ENCODE measurements at places on chromosomes 2 and 18.

DNA sequence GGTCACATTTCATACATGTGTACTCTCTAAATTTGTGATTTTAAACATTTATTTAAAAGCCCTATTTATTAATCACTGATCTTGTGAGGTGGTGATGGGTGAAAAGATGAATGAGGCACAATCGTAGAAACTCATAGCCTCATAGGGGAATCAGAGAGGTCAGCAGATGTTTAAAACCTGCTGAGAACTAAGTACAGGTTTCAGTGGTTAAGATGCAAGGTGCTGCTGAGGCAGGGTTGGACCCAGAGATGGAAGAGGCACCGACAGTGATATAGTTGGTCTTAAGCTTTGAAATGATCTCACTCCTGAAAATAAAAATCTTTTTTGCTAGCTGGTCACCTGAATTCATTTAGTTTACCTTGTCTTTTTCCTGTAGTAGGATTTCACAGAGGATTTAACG, 49.6 kb downstream of the LINC00305 start:
- no peak for DNase-seq

GRCh38 chr2:158667586-158667985, 127.5 kb upstream of the DAPL1 start:
- DNase-seq: no peak

GRCh38 chr2:18674309-18674708, 84.9 kb upstream of the NT5C1B start:
- no peak for DNase-seq

GRCh38 chr2:5594249-5594695, 97.9 kb upstream of the SOX11 start:
- no peak for DNase-seq

DNA sequence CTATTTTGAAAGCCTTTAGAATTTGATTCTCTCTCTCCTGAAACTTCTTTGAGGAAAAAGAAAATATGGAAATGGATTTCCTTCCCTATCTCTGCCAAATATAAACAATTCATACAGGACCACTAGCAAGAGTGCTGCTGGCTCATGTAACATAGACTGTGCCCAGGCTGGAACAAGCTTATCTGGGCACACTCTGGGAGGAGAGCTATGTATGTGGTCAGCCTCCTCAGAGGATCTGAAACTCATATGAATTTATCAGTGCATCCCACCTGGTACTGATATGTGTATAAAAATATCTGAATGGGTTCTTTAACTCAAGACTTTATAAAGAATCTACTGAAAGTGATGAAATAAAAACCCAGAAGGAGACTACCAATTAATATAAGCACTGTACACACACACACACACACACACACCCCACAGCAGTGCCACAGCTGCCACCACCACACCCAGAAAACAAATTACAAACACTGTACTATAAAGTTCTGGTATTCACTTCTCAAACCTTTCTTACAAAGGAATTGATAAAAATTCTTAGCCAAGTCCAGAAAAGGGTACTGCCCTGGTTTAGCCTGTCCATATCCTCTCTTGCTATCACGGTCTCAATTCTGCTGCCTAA, 115.6 kb downstream of the IRS1 start:
- DNase-seq: no peak

GRCh38 chr2:98485453-98485755, 40.7 kb downstream of the INPP4A start:
- DNase-seq: no peak

- DNase-seq: no peak
Observed at GRCh38 chr2:12733846-12734245, 17.1 kb downstream of the TRIB2 start.

DNA sequence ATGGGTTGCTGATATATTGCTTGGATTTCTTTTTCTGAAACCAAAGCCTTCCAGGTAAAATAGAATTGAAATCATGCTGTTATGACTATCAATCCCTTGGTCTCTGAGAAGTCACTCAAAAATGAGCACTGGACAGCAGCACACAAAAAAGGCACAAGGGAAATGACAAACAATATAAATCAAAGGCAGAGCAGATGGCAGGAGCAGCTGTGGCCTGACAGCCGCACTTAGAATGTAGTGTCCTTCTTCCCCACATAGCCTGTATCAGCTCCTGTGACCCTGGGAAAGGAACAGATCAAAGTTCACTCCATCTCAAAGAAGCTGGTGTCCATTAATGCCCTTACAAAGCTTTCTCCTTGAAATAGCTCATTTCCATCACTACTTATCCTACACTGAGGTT, 326.7 kb downstream of the SUCLG1 start:
- no peak for DNase-seq

GRCh38 chr2:137262594-137262993, 497.2 kb downstream of the THSD7B start:
- no peak for DNase-seq

DNA sequence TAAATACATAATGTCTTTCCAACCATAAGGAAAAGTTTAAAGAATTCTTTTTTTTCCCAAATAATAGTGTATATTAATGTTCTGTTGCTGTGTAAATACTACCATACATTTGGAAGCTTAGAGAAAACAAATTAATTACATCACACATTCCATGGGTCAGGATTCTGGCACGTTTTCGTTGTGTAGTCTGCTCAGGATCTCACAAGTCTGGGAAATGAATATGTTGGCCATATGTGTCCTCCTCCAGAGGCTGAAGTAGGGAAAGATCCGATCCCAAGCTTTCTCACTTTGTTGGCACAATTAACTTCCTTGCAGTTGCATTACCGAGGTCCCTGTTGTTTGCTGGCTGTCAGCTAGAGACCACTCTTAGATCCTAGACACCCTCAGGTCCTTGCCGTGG, 83.9 kb downstream of the RPRM start:
- DNase-seq: no peak

- DNase-seq: no peak
Observed at GRCh38 chr2:60536746-60537145, 16.7 kb downstream of the BCL11A start.

GRCh38 chr2:125169022-125169763, 1144.1 kb downstream of the CNTNAP5 start:
- DNase-seq: no peak

DNA sequence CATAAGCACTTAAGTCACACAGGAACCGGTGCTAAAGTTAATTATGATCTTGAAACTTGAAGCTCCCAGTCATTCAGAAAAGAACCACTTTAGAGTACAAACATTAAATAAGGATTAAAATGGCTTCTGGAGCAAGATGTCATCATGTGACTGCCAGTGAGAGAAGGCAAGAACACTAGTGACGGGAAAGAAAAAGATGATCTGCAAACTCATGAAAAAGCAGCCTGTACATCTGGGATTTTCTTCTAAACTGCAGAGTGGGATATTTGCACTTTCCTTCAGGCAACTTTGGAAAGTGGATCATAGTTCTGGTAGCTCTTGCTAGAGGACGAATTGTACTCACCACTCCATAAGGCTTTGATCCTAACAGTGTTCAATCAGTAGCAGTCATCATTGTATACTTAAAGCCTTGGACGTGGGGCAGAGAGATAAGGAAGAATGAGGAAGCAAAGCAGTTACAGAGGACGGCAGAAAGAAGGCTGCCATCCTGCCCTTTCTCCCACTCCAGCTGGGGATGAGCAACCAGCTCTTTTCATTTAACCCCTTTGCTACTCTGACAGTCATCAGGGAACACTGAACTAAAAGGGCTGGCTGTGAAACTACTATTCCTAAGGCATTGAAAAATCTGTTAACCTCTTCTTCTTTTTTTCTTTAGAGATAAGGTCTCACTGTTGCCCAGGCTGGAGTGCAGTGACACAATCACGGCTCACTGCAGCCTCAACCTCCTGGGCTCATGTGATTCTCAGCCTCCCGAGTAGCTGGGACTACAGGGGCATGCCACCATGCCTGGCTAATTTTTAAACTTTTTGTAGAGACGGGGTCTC, 18.1 kb downstream of the ABHD3 start:
- DNase-seq: no peak

Data from CD4-positive, alpha-beta T cell treated with Interleukin-15 for 4 hours (primary cell).